ENCODE measurements at places on chromosomes 7 and 10.

DNA sequence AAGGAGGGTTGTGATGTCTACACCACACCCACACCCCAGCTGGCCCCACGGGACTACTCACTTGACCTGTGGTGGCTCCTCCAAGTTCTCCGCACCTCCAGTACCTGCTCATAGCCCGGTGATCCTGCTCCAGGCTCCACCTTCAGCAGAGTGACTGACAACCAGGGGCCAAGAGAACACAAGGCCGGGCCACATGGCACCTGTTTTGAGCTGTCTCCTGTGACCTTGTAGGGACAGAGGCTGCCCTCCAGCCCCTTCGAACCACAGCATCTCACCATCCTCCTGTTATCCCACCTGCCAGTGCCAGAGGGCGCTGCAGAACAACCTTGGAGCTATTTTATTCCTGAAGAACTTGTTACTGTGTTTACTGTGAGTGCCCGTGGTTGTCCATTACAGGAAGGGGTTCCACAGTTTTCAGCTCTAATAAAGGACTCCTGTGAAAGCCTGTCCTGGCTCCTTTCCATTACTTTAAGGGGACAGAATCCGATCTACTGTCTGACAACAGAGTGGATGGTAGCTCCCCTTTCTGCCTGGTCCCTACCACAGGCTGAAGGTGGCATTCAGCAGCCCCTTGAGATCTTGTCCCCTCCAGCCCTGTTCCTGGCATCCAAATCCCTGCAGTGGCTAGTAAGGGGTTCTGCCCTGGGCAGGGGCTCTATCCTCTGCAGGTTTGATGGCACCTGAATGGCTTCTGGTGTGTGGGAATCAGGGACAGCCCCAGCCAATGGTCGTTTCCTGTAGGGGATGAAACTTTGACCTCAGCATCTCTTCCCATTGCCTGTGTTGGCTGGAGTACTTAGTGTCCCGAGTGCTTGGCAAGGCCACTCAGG is 50.8 kb downstream of the C10orf120 start:
- no peak for DNase-seq

GRCh38 chr7:47574482-47575329 is 7.2 kb downstream of the TNS3 start:
- DNase-seq: no peak

GRCh38 chr10:13831711-13832141 is 245.0 kb downstream of the PRPF18 start:
- DNase-seq: no peak

DNA sequence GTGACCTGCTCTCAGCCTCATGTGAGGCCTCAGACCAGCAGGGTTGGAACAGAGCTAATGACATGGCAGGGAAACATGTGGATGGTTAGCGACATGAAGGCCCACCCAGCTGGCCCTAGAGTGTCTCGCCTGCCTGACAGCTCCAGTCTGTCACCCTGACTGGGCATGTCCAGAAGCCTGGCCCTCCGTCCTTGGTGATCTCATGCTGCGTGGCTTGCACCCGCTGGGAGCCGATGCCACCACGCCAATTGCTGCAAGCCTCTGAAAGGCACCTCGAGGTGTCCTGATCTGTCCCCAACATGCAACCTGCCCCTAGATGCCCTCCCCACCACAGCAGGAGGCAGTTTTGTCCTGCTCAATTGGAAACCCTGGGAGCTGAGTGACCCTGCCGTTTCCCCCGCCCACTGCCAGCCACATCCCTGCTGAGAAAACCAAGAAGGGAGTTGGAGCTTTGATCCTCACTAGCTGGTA is 27.8 kb upstream of the RET start:
- no peak for DNase-seq

DNA sequence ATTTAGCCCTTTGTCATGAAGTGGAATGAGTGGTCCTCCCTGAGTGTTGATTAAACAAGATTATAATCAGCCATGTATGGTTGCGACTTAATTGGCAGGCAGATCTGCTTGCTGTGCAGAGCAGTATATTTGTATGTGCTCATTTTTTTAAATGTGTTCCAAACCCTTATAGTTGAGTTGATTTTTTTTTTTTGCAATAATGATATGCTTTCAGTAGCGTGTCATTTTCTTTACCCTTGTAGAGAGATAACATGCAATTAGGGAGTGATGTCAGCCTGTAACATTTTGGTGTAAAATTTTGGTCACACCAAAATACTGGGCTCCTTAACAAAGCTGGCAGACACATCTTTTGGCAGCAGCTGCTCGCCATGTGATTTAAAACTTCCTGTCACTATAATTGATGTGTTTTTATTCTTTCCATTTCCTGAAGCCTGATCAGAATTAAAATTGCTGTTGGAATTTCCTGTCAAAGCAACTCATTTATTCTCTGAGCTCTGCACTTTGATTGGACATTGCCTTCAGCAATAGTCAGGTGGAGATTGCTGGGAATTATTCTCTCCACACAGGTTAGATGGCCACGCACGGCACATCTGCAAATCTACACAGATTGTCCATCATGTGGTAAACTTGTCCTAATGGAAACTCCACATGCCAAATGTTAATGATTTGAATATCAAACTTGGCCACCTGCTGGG is 125.3 kb downstream of the DYNC1I1 start:
- no peak for DNase-seq

All from activated naive CD4-positive, alpha-beta T cell (primary cell).